ENCODE measurements at places on chromosomes 1 and 21.

GRCh38 chr1:118013938-118014337, 84.4 kb downstream of the WDR3 start:
- H3K4me1 ChIP-seq, result no peaks in the 10 kb centered on the region
- H3K4me3 ChIP-seq, result no peak overlapping the region
- H3K36me3 ChIP-seq, result no peaks in the 10 kb centered on the region
- no peak for DNase-seq

GRCh38 chr1:3714814-3715213, 37.4 kb upstream of the CCDC27 start:
- DNase-seq, result no peak
- no peak overlapping the region for H3K4me3 ChIP-seq
- H3K36me3 ChIP-seq, result no peaks in the 10 kb centered on the region
- H3K4me1 ChIP-seq, result no peaks in the 10 kb centered on the region

DNA sequence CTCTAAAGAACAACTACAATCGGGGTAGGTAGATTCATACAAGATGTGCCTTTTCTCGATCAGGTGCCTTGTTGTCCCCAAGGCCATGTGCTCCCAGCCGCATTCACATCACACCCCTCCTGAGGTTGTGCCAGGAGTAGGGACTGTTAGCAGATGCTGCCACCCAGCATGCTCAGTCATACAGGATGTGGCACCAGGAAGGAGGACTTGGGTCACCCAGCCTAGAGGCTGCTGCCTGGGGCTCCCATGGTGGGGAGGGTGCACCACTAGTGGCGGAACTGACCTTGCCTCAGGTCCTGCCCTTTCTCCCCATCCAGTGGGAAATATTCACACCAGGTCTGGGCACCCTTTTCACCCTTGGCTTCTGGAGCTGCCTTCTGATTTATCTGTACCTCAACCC, 8.3 kb downstream of the TEX35 start:
- H3K4me3 ChIP-seq, result no peak overlapping the region
- no peaks in the 10 kb centered on the region for H3K27me3 ChIP-seq
- no peak overlapping the region for H3K27ac ChIP-seq
- no peaks in the 10 kb centered on the region for H3K4me1 ChIP-seq
- peak; percentile 68 for DNase-seq
- no peaks in the 10 kb centered on the region for H3K36me3 ChIP-seq

GRCh38 chr1:66637146-66637545, 103.2 kb downstream of the SGIP1 start:
- H3K36me3 ChIP-seq, result no peaks in the 10 kb centered on the region
- no peaks in the 10 kb centered on the region for H3K27me3 ChIP-seq
- no peak overlapping the region for H3K4me3 ChIP-seq

- no peaks in the 10 kb centered on the region for H3K36me3 ChIP-seq
- no peaks in the 10 kb centered on the region for H3K27me3 ChIP-seq
- no peaks in the 10 kb centered on the region for H3K4me1 ChIP-seq
- no peak overlapping the region for H3K4me3 ChIP-seq
- peak; percentile 25 for DNase-seq
Measured at GRCh38 chr1:43919906-43920305, 13.7 kb upstream of the ARTN start.

- H3K36me3 ChIP-seq, result no peaks in the 10 kb centered on the region
- H3K27ac ChIP-seq, result no peak overlapping the region
Measured at GRCh38 chr1:198700016-198700392, 61.2 kb downstream of the PTPRC start.

DNA sequence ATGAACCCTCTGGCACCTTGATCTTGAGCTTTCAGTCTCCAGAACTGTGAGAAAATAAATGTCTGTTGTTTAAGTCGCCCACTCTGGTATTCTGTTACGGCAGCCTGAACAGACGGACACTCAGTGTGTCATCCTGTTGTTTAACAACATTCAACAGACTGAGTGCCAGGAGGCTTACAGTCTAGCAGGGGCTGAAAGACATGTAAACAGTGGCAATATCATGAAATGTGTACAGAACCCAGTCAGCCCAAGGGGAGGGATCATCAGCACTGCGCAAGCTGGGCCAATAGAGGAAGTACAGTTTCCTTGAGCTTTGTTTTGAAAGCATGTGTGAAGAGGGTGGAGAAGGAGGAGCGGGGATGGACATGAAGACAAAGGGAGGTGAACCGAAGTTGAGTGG, 13.6 kb downstream of the DIP2A start:
- no peak overlapping the region for H3K27ac ChIP-seq

DNA sequence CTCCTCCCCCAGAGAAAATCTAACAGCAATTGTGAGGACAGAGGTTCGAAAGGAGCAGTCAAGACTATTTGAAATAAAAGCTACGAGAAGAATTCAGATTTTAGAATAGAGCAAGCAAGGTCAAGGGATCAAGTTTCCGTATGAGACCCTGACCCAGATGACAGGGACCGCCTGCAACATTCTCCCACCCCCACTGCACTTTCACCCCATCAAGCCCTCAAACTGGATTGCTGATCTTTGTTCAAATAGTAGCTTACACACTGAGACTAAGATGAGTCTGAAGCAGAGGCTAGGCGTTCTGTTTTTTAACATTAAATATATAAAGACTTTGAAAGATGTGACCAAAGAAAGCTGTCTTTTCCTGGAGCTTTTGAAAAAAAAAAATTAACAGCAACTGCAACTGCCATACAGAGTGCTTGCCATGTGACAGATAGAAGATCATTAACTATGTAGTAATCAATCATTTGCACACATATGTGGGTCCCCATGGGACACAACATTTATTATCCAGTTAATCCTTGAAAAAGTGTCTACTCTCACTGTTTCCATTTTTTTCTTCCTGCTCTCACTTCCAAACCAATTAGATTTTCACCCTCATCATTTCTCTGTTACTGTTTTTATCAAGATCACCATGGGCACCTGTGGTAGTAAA, 120.0 kb downstream of the GRIK1 start:
- no peaks in the 10 kb centered on the region for H3K36me3 ChIP-seq
- H3K4me3 ChIP-seq, result no peak overlapping the region
- H3K27ac ChIP-seq, result no peak overlapping the region

DNA sequence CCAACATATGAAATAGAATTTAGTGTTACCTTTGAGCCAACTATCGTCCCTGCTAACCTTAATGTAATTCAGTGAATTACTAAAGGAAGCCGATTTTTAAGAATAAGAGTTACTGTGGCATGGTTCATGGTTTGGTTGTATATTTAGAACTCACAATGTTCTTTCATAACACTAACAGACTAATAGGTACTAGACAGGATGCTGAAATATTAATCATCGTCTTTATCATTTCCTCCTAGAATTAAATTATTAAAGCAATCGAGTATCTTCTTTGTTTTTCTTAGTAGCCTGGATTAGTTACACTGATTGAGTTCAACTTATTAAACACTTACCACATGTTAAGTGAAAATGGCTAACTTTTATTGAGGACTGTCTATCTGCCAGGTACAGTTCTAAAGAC, 47.7 kb downstream of the TARBP1 start:
- no peak for DNase-seq
- no peaks in the 10 kb centered on the region for H3K36me3 ChIP-seq
- H3K4me3 ChIP-seq, result no peak overlapping the region
- no peaks in the 10 kb centered on the region for H3K4me1 ChIP-seq
- H3K27ac ChIP-seq, result no peak overlapping the region
- H3K27me3 ChIP-seq, result no peaks in the 10 kb centered on the region

DNA sequence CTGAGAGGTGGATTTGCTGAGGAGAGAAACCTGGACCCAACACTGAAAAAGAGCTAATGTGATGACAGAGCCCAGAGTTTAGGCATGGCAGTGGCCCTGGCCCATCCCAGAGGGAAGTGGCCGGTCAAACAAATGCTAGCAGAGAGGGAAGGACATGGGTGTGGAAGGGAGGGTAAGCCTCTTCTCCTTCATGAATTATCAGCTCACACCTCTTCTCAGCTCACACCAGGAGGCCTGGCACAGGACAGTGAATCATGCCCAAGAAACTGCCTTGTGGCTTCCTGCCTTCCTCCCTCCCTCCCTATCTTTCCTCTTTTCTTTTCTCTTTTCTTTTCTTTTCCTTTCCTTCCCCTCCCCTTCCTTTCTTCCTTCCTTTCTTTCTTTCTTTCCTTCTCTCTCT, 1.3 kb upstream of the SPRR3 start:
- no peaks in the 10 kb centered on the region for H3K36me3 ChIP-seq
- H3K27ac ChIP-seq, result no peak overlapping the region
- no peak overlapping the region for H3K4me3 ChIP-seq

DNA sequence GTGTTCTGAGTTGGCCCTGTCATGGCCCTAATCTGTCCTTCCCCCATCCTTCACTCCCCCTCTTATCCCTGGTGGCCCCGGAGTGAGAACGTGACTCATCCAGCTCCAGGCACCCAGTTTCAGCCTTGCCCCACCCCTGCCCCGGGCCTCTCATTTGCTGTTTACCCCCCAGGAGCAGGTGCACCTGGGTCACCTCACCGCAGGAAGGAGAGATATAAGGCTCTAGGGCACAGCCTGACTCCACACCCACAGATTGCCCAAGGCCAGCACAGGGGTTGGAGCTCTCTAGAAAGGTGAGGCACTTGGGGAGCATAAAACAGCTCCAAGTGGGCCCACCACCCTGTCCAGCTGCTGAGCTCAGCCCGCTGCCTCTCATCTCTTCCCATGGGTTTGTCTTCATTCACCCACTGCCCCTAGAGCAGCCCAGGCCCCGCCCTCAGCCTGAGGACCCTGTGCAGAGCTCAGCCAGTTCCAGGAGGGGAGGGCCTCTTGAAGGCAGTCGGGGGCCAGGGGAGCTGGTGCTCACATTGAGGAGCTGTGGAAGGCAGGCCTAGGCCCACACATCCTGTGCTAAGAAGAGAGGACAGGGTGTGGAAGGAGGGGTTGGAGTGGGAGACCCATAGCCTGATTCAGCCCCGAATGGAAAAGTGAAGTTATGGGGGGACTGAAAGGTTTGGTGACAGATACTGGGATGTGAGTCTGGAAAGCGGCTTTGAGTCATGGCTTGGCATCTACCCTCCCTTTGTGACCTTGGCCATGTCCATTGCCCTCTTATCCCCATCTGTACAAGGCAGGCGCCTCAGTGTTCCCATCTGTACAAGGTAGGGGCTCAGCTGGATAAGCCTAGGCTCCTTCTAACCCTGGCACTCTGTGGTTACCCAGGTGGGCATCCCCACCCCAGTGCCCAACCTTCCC, 16.1 kb upstream of the GPR37L1 start:
- DNase-seq, result no peak
- no peak overlapping the region for H3K4me3 ChIP-seq
- H3K27me3 ChIP-seq, result no peaks in the 10 kb centered on the region
- H3K4me1 ChIP-seq, result no peaks in the 10 kb centered on the region

DNA sequence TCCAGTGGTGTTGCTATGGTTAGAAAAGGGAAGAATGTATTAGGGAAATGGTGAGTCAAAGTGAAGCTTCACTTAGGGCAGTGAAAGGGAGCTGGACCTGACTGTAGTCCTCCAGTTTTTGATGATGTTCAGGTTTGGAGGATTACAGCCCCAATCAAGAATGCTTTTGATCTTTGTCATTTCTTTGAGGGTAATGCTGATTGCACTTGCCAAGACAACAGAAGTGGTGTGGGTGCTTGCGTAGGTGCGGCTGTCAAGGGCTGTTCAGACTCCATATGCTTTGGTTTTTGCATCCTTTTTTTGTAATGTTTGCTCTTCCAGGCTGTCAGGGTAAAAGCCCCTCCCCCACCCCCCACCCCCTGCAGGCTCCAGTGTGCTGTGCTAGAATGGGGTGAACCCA, 38.9 kb downstream of the HHAT start:
- no peak overlapping the region for H3K27ac ChIP-seq
- no peaks in the 10 kb centered on the region for H3K36me3 ChIP-seq
- no peaks in the 10 kb centered on the region for H3K27me3 ChIP-seq
- no peak overlapping the region for H3K4me3 ChIP-seq
- no peak for DNase-seq
- no peaks in the 10 kb centered on the region for H3K4me1 ChIP-seq

DNA sequence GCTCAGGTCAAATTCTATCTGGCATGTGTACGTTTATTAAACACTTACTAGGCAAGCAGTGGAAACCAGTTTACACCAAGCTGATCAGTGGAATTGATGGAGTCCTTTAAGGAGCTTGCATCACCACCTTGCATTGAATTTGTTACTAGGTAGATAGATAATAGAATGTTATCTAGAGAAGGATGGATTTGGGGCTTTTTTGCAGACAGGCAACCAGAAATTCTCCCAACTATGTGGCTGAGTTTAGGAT, 44.9 kb downstream of the HHAT start:
- H3K27me3 ChIP-seq, result no peaks in the 10 kb centered on the region
- DNase-seq, result no peak
- H3K4me3 ChIP-seq, result no peak overlapping the region
- H3K27ac ChIP-seq, result no peak overlapping the region

DNA sequence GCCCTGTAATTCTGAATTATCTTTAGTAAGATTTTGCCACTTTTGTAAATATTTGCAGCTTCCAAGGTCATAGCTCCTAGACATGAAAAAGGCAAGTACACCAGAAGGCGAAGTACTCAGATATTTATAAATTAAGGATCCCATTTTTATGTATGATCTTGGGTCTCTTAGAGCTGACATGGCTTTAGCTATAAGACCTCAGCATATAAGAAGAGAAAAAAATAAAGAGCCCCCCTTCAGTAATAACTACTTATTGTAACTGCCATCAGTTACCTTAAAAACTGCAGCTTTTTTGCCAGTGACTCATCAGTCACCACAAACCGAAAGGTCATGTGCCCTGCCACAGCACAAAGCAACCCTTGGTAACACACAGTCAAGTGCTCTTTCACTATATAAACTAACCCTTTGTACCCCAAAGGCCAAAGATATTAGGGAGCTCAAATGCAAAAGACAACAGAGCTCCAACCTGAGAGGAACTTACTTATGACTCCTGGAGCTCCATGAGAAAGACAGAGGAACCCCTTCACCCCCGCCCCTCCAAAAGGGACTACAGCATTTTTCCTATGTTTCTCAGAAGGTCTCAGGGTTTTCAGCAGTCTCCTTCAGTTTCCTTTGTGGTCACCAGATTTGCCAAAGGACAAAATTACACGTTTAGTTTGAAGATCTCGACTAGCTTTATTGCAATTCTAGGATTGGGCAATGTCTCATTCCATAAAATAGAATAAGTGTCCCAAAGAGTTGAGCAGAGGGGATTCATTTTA, 219.8 kb upstream of the DUSP10 start:
- no peaks in the 10 kb centered on the region for H3K27me3 ChIP-seq
- H3K27ac ChIP-seq, result no peak overlapping the region
- no peaks in the 10 kb centered on the region for H3K4me1 ChIP-seq
- H3K36me3 ChIP-seq, result no peaks in the 10 kb centered on the region
- no peak overlapping the region for H3K4me3 ChIP-seq

GRCh38 chr1:22494144-22494543, 42.5 kb downstream of the ZBTB40 start:
- H3K27me3 ChIP-seq, result no peaks in the 10 kb centered on the region
- no peak overlapping the region for H3K4me3 ChIP-seq
- peaks cover 3% of the 10 kb centered on the region for H3K4me1 ChIP-seq
- DNase-seq, result no peak

DNA sequence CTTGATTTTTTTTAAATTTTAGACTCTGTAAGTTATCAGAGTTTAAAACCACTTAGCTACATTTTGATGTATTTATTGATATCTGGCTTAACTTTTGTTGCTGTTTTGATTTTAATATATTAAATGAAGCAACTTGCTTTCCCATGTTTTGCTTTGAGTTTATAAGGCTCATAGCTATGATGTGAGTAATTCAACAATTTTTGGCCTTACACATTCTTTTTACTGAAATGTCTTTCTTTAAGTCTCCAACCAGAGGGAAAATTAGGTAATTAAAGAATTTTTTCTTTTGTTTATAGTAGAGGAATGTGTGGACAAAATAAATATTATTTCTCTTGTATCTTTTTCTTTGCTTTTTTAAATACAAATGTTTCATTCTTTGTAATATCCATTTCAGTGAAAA, 258.3 kb upstream of the ADAMTS5 start:
- H3K36me3 ChIP-seq, result no peaks in the 10 kb centered on the region
- no peak overlapping the region for H3K4me3 ChIP-seq
- no peak overlapping the region for H3K27ac ChIP-seq
- no peaks in the 10 kb centered on the region for H3K4me1 ChIP-seq
